ENCODE measurements at places on chromosomes 5 and 9. TPM values are rescaled to one million over a fixed set of nuclear protein-coding genes. Genes with fewer than 3 reads are reported as not detected.

DNA sequence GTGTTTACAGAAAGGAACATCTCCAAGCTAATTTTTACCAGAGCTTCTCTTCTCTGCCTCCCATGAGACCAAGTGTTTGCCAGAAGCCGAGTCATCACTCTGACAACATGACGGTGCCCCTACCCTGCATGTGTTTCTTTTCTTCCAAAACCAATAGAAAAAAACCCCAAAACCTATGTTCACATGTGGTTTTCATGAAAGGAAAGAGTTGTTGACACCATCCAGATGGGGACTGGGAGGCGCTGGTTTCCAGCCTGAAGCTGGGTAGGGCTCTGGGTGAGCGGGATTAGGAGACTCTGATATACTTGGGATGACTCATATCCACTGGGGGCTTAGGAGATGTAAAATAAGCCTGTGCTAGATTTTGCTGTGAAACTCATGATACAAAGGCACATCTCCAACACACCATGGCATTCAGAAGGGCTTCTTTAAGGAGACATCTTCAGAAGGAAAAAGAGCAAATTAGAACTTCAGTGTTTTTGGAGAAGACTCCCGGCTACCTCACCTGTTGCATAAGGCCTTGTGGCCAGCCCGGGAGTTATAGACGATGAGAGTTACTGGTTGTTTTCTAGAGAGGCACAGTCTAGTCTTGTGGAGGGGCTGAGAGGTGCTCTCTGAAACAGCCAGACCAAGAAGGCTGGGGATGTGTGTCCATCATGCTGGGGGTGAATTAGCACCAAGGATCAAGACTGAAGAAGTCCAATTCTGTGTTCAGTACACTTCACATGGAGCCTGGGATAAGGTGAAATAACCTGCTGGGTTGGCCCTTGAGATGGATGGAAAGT, 108.9 kb upstream of the LHFPL2 start:
- no peak for DNase-seq

DNA sequence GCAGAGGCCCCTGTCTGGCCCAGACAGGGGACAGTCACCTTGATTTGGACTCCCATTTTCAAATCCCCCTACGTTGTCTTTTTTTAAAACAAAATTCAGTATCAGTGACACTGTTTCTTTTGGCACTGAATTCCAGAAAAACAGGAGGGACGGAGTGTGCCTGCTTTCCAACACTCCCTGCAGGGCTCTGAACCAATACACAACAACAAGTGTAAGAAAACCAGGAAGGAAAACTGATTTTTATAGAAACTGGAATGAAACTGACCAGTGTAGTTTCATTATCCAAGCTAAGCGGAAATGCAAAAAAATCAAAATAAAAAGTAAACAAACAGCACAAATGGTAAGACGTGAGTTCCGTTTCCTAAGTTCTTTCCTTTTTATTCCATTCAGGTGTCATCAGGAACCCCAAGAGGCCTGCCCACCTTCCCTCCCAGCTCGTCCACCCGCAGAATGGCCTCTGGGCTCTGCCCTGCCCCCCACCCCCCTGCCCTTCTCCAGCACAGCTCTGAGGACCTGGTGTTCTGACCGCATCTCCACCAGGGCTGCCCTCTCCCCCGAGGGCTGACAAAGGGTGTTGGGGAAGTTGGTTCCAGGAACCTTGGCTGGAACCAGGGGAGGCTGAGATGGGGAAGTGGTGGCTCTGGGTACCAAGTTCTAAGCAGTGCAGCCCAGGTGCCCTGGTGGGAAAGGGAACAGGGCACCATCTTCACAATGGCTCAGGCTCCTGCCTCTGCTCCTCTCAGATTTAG, 73.6 kb downstream of the PSD2 start:
- DNase-seq = peak; percentile 43

DNA sequence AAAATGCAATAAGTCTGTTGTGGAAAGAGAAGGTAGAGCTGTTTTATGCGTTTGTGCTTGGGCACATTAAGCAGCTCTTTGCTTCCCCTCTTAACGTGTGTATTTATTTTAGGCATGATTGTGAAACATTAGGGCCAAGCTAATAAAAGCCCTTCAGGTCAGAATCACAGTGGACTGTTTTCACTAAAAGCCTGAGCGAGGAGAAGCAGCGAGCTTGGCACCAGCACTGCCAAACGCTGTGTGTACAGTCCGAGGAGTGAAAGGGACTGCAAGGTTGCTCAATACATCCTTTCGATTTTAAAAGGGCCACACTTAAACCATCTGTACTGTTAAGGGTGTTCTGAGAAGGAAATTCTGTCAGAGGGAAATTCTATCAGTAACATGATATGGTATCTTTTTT, 107.2 kb upstream of the CKMT2 start:
- no peak for DNase-seq

Gene F12
- 14.5 TPM for total RNA-seq

Gene ZDHHC11B
- not detected for total RNA-seq

Gene FYB1
- 10.5 TPM for total RNA-seq

DNA sequence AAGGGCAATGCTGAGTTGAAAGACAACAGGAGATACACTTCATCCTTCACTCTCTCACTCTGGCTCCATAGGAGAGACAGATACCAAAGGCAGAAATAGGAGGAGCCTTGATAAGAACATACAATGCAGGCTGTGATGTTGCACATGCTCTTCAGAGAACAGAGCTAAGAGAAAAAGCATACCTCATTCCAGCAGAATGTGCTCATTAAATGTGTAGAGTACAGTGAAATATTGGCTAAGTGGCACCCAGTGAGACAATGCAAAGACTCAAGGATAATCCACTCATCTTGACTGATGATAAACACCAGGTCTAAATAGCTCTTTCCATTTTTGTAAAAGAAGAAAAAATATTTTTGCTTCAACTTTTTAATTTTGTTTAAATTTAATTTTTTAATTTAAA, 139.7 kb downstream of the OR2K2 start:
- DNase-seq = no peak

Gene HMGCR
- 86.8 TPM for total RNA-seq

Measured in PC-9 (cell line).